ENCODE measurements at places on chromosomes 11 and 22.

DNA sequence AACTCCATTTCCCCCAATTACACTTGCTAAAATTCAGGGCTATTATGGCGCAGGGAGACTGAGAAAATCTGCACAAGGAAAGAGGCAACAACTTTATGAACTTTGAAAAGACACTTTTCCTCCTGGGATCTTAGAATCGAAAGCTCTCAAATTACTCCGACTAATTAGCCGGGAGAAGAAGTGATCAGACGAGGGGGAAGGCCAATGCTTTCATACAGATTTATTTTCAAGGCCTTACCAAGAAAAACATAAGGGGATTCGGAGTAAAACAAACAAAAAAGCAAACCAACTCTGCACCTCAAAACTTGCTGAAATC lies 1.6 kb downstream of the PAX6 start:
- DNase-seq = no peak

DNA sequence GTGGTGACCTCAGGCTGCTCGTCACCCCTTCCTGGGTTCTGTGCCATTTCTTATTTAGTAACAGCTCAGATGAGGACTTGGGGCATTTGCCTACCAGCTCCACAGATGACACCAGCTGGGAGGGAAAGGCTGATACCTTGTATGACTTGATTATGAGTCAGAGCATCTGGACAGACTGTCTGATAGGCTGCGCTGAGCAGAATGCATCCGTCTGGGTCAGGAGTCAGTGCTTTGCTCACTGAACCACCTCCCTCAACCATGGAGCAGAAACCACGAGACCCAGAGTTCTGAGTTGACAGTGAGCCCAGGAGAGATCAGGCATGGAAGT lies 6.8 kb downstream of the ST14 start:
- DNase-seq = peak; percentile 90

GRCh38 chr22:42960531-42961399 lies 54.2 kb downstream of the PACSIN2 start:
- no peak for DNase-seq

- DNase-seq = peak; percentile 53
Measured at GRCh38 chr22:26502688-26503561, 9.3 kb downstream of the TFIP11 start.

GRCh38 chr22:49976439-49977175 lies 16.0 kb downstream of the PIM3 start:
- DNase-seq = no peak

DNA sequence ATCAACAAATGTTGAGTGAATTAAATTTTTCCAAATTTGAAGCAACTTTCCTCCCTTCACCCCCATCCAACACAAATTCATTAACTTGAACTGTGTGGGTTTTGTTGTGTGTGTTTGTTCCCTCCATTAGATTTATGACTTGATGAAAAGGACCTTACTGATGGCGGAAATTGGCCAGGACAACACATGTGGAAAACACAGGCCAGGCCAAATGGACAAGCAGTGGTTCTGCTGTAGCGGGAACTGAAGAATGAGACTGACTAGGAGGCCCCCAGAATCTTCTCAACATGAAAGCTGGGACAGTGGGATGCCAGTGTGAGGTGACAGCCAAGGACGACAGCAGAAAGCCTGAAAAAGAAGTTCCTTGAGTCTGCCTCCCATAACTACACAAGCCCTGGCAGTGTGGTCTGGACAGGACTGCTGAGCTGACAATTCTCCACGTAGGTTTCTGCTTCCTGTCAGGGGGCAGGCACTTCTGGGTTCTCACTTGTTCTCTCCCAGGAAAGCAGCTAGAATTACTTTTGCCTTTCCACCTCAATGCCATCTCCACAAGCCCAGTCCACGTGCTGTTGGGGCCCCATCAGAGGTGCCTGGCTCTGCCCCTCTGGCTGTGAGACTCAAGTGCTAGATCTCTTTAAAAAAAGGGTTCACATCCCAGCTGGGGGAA lies 94.3 kb downstream of the ETS1 start:
- no peak for DNase-seq

All from fibroblast of skin of right biceps (primary cell).